Stimulated activated CD4-positive, alpha-beta T cell treated with anti-CD3 and anti-CD28 coated beads, TNF-alpha, amount 100 ng/mL, for 4 hours (primary cell): ENCODE measurements at places on chromosomes 7 and 10.

DNA sequence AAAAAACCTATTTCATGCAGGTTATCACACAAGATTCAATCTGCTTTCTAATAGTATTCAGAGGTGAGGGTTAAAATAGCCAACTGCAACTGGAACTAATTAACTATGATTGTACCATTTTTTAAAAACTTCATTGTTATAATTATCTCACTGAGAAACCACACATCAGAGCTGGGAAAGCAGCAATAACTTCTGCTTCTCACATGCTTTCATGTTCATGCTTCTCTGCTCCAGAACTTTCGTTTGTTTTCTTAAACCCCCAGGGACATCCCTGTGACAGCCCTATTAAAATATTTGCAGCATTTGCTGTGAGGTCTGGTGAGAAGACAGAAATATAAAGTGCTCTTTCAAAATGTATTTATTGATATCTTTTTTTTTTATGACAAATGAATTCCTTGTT lies 389.0 kb upstream of the SORCS1 start:
- DNase-seq = no peak

GRCh38 chr7:33550979-33551378 lies 354.4 kb upstream of the BMPER start:
- DNase-seq = no peak

GRCh38 chr7:38851321-38851720 lies 57.7 kb downstream of the VPS41 start:
- no peak for DNase-seq

DNA sequence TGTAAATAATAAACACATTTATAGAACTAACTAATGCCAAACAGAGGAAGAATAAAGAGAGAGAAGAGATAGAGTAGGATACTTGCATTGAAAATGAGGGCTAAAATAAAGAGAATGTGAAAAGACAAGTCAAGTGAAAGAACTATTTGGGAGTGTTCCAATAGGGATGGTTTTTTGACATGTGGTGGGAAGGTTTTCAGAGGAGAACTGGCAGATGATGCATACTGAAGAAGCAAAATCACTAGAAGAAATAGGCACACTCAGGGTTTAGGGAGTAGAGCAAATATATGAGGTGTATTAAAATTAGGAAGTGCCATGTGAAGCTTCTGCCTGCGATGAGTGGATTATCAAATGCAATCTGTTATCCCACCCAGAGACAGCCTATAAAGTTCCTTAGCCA lies 744.8 kb downstream of the REEP3 start:
- no peak for DNase-seq

GRCh38 chr7:105346593-105347322 lies 42.0 kb downstream of the SRPK2 start:
- no peak for DNase-seq

GRCh38 chr7:1926908-1927306 lies 256.8 kb downstream of the ELFN1 start:
- DNase-seq = no peak

DNA sequence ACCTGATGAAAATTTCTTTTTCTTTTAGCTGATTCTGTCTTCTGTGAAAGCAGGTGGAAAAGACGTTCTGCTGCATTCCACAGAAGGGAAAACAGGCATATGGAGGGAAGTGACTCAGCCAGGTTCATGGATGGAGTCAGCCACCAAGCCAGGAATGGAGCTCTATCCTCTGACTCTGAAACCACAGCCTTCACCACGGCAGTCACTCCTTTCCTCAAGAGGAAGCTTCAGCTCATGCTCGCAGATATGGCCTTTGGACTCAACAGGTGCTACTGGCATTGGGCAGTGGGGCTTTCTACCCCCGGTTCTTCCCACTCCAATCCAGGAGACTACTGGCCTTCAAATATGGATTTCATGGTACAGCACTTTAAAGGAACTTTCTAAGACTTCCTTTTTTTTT lies 11.5 kb upstream of the PLAU start:
- no peak for DNase-seq

- no peak for DNase-seq
Observed at GRCh38 chr7:131552053-131552452, 4.4 kb downstream of the PODXL start.

DNA sequence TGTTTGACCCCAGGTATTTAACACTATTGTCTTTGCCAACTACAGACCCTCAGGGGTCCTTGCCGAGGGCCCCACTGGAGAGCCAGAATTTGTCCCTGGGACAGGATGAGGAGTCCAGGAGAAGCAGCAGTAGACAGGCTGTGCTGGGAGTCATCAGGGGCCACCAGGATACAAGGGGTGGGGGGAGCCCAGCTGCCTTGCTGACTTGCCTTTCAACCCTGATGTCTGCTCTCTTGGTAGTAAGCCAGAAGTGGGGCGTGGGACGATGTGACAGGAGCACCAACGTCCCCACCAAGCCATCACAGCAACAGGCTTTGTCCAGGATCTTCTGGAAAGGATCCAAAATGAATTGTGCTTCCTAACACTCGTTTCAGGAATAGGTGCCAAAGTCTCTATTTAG lies 62.4 kb upstream of the CDCA7L start:
- DNase-seq = no peak

DNA sequence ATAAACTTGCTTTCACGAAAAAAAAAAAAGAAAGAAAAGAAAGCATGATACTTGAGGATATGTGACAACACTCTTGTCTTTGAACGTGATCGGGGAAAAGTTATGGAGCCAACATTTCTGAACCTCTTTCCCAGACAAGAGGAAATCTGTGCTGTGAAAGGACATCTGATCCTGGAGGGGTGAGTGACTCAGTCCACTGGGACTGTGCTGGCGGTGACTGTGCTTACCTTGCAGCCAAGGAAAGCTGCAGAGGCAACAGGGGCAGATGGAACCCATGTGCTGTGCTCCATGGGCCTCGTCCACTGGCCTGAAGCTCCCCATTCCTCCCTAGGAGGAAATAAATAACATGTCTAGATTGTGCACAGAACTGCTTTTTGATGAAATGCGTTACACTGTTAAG lies 116.5 kb upstream of the RAB11FIP2 start:
- DNase-seq = no peak

- DNase-seq = no peak
Observed at GRCh38 chr10:51188008-51188407, 113.7 kb downstream of the PRKG1 start.

GRCh38 chr10:58887474-58887873 lies 289.0 kb upstream of the PHYHIPL start:
- no peak for DNase-seq

GRCh38 chr10:103276896-103277712 lies at the start of gene INA:
TSS of gene INA (plus strand) at chr10:103277138. CDS start at chr10:103277212, 74 bp downstream.
- DNase-seq = no peak

DNA sequence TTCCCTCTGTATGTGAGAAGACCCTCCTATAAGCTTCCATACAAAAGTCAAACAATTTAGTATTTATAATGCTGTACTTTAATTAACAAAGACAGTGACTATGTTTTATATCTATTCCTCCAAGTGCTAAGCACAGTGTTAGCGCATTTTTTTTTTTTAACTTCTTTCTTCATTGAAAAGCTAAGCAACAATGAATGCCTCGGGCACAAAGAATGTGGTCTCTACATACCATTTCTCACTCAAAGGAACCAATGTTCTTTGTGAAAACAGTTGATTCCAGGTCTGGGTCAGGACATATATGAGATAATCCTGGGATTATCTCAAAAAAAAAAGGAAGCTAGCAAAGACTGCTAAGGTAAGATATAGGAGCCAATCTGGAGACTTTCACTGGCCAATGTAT lies 26.2 kb upstream of the REEP3 start:
- no peak for DNase-seq

DNA sequence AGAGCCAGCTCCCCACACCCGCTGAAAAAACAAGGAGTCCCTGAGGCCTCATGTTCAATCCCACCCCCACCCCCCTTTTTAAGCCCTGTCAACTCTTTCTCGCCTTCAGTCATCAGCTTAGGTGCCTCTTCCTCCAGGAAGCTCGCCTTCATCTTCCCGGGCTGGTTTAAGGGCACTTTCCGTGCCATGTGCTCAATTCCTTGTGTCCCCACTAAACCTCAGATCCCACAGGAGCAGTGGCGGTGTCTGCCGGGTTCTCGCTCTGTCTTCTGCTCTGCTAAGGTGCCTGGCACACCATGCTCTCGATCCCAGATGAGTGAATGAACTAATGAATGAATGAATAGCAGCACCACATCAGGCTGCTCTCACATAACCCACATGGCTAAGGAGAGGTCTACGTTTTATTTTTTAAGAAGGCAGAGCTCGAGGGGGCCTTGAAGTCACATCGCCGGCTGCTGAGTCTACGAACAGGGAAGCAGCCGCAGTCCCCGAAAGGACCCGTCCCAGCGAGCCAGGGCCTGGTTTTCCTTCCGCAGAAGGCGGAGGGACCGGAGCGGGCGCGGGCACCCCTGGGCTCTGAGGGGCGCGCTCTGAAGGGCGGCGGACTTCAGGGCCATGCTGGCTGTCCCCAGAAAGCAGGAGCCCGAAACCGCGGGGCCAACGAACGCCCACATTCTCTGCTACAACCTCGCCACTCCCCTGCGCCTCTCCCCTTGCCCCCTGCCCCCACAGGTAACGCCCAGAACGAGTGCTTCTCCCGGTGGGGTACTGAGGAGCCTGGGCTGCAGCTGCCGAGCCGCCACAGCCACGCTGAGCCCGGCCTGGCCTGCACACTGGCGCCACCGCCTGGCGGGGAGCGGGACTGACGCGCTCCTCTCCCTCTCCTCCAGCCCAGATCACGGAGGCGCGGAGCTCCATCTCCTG lies 73.4 kb upstream of the KCNMA1 start:
- DNase-seq = peak; percentile 22

DNA sequence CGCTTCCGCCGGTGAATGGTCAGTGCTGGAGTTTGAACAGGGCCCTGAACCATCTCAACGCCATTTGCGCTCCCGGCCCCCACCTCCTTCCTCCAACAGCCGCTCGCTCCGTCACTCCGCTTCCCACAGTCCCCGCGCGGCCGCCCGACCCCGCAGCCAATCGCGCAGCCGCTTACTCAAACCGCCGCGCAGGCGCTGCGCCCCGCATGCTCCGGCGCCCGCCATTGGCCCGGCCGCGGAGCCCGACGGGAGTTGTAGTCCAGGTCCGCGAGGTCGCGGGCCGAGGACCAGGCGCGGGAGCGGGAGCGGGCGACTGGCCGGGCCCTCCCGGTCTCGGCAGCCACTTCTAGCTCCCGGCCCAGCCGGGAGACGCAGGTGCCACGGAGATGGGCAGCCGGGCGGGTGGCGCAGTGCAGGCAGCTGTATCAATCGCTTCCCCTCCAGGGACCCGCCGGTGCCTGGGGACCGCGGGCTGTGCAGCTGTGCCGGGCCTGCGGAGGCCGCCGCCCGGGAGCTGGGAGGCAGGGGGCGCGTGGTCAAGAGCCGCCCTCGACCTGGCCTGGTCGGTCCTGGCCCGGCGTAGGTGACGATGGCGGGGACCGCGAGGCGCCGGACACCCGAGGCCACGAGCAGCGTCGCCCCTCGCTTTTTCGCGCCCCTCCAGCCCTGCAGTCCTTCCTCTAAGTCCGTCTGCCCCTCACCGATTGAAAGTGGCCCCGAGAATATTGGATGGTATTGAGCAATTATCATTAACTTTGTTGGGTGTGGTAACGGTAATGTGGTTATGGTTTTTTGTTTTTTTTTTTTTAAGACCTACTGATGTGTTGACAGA lies at the start of gene WAPL:
WAPL (minus strand) TSS at position 115 of the 832 bp plus-strand sequence. CDS start 3,723 bp downstream, outside the sequence.
- DNase-seq = peak; percentile 90

DNA sequence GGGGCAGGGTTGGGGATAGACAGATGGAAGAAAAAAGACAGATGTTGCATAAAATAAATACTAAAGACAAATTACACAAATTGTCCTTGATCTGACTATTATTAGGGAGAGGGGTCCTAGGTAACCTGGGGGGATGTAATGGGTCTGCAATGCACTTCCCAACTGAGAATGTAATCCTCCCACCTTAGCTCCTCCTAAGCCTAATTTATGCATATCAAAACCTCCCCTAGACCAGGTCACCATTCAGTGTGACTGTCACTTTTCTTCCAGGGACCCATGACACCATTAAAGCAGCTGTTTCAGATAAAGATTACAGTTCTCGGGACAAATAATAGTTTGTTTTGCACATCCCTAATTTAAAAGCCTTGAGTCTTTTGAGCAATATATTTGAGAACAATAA lies 133.9 kb upstream of the FEZF1 start:
- no peak for DNase-seq

DNA sequence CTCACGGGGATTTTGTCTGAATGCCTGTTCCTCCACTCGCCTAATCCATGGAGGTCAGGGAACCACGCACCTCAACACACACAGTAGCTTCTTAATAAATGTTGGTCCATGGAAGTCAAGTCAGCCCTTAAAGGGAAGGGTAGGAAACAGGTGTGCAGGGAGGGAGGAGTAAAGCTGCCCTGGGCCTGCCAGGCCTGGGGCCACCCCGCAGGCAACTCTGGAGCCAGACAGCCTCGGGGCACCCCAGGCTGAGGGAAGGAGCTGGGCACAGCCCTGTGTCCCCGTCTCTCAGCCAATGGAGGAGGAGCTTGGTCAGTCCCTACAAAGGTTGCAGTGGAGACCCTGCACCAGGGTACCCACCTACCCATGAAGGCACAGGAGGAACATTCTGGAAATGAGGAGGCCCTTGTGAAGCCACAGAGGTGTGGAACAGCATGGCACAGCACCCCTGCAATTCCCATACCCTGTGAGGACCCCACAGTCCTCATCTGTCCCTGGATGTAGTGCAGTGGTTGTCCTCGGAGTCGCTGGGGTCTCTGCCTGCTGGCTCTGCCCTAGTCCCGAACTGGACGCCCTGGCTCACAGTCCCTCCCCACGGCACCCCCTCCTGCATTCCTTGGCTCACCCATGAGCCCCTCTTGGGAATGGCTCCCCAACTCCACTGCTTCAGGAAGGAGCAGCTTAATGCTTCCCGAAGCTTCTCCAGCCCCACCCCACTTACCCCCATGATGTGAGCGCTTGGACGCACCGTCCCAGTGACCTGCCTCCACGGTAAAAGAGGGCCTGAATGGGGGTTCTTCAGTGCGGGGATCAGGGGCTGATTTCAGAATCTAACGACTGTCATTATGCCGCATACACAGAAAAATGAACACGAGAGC lies 79.2 kb upstream of the INSIG1 start:
- no peak for DNase-seq

- no peak for DNase-seq
Observed at GRCh38 chr10:60466267-60467201, 76.9 kb upstream of the ANK3 start.

- DNase-seq = no peak
Observed at GRCh38 chr7:132697003-132697402, 120.7 kb upstream of the PLXNA4 start.

DNA sequence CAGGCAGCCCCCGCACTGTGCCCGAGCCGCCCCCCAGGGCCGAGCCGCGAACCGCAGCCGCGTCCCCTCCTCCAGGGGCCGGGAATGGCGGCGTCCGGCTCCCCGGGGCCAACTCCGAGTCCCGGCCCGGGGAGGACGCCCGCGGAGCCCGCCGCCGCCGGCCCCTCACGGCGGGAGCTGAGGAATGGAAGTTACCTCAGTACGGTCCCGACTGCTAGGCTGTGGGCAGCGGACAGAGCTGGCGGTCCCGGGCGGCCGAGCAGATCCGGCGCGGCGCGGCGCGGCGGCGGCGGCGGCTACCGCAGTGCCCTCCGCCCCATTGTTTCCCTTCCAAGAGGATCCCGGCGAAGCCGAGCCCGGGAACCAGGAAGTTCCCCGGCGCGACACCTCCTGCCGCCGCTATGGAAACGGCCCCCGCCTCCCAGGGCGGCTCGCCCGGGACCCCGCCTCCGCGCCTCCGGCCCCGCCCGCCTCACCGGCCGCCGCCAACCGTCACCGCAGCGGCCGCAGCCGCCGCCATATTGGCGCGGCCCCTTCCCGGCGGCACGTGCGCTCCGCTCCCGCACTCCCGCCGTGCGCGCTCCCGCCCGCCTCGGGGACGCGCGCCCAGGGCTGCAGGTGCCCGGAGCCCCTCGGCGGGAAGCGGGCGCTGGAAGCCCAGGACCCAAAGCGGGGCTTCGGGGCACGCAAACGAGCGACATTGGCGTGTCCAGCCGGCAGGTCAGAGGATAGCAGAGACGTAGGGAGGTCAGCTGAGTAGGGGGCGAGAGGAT lies at the start of gene USP6NL:
USP6NL (minus strand) TSS at position 403 of the 773 bp plus-strand sequence. CDS start 14,016 bp downstream, outside the sequence.
- DNase-seq = peak; percentile 30
